Neural crest cell (in vitro differentiated cells): ENCODE measurements at places on chromosomes 7 and 10.

DNA sequence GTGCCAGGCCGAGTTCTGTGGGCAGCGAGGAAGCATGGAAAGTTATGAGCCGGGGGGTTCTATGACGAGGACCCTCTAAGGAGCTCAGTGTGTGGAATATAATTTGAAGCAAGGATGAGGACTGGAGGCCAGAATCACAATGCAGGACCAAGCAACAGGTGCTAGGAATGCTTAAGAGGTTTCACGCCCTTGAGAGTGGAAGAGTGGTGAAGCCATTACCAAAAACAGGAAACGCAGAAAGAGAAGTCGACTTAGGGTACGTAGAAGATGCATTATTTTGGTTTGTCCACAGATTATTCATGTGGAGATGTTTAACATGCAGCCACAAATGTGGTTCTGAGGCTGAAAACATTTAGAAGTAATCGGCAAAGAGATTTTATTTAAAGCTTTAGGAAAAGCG, 78.7 kb downstream of the PIP4K2A start:
- no peak for DNase-seq

DNA sequence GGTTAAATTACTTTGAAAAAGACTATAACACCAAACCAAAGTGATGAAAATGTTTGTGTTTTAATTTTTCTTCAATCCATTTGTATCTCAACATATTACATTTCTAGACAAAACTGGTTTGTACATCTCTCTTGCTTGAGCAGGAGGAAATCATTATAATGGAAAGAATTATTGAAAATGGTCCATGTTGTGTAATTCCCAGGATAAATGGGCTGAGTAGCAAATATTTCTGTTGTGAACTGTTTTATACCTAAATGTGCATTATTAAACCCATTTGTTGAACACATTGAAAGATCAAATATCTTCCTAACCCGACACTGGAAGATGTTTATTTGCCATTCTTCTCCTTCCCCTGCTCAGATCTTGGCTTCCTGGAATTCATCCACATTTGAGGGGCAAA, 14.1 kb upstream of the CDK6 start:
- no peak for DNase-seq

GRCh38 chr10:71705582-71705981, 14.0 kb downstream of the C10orf105 start:
- DNase-seq, result no peak

DNA sequence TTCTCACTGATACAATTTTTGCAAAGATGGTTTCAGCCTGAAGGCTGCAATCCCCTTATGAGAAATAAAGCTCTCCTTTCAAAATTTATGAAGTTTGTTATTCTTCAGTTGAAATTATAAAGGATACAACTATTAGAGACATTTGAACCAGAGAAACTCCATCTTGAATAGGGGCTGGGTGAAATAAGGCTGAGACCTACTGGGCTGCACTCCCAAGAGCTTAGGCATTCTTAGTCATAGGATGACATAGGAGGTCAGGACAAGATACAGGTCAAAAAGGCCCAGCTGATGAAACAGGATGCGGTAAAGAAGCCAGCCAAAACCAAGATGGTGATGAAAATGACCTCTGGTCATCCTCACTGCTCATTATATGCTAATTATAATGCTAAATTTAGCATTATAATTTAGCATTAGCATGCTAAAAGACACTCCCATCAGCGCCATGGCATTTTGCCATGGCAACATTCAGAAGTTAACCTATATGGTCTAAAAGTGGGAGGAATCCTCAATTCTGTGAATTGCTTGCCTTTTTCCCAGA, 22.4 kb upstream of the IFIT1B start:
- no peak for DNase-seq

- no peak for DNase-seq
Observed at GRCh38 chr10:122246830-122247520, 24.1 kb upstream of the BTBD16 start.

GRCh38 chr7:20778063-20778721, 8.5 kb downstream of the SP8 start:
- DNase-seq, result peak; percentile 78

DNA sequence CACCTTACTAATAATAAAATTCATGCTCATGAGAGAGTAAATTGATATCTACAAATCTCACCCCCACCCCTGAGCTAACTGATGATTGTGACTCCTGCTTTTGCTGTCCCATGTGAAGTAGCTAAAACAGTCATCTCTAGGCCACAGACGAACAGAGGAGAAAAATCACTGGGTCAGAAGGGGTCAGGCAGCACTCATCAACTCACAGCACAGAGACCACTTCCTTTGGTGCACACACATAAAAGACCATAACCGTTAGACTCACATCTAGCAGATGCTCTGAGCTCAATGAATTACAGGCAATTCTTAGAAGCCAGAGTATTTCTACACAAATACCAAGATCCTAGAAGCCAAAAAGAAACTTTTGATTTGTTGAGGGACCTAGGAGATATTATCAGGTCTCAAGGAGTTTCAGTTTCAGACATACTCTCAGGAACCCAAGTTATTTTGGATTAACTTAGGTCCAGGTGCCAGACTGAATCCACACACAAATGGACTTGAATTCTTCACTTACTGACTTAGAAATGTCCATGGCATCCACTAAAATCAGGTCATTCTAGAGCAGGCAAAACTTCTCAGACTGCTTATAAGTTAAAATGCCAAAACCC, 65.0 kb upstream of the TES start:
- no peak for DNase-seq

DNA sequence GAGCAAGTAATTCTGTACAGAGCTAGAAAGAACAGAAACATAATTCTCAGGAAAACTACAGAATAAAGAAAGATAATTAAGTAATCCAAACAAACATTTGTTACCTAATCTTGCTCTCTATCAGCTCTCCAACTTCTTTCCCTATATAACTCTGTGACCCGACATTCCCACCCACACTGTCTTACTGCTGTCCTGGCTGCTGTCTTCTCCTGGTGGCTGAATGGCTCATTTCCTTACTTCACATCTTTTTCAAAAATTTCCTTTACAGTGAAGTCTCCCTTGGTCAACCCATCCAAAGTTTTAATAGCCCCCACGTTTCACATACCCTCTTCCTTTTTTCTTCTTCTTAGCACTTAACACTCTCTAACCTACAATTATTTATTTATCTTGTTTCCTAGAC, 64.0 kb downstream of the HYCC1 start:
- DNase-seq, result no peak

DNA sequence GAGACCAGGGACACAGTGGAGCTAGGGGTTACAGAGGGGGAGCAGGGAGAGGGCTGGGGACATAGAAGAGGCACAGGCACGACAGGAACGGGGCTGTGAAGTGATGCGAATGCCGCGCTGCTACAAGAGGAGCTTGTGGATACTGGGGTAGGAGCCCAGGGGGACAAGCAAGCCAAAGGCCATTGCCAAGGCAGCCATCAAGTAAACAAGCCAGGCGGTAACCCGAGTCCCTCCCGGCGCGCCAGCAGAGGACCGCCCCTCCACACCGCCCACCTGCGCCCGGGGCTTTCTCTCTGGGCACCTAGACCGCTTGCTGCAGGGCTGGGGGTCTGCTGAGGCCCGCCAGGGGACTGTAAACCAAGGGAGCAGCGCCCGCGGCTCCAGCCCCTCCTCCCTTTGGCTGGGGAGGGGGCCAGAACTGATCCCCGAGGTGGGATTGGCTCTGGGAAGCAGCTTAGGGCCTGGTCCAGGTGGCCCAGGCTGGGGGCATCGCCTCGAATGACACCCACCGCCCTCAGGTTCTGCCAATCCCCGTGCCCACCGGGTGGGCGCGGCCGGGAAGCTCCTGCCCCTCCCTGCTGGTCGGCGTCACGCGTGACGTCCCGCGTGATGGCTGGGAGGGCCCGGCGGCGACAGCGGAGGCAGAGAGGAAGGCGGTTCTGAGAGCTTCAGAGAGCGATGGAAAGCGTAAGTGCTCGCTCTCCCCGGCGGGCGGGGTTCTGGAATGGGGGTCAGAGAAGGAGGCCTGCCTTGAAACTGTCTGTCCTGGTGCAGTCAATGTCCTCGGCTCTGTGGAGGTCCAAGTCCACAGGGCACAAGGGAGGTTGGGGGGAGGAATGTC, 982 bp downstream of the SFXN3 start:
- DNase-seq, result no peak

- DNase-seq, result no peak
Observed at GRCh38 chr7:141243368-141243767, 169.5 kb downstream of the TMEM178B start.

GRCh38 chr7:84195295-84196060, 889 bp upstream of the SEMA3A start:
- no peak for DNase-seq

- DNase-seq, result no peak
Observed at GRCh38 chr7:603152-603951, 83.7 kb upstream of the PDGFA start.

GRCh38 chr7:101884671-101885596, 67.5 kb downstream of the CUX1 start:
- DNase-seq, result no peak

GRCh38 chr7:98120559-98120958, 13.9 kb downstream of the LMTK2 start:
- no peak for DNase-seq

- no peak for DNase-seq
Observed at GRCh38 chr7:70710011-70710480, 421.9 kb upstream of the GALNT17 start.

- no peak for DNase-seq
Observed at GRCh38 chr7:1732645-1733044, 62.6 kb downstream of the ELFN1 start.

GRCh38 chr7:91089382-91089963, 174.8 kb upstream of the FZD1 start:
- DNase-seq, result peak; percentile 8

GRCh38 chr7:80661729-80662128, 23.3 kb downstream of the CD36 start:
- DNase-seq, result no peak

DNA sequence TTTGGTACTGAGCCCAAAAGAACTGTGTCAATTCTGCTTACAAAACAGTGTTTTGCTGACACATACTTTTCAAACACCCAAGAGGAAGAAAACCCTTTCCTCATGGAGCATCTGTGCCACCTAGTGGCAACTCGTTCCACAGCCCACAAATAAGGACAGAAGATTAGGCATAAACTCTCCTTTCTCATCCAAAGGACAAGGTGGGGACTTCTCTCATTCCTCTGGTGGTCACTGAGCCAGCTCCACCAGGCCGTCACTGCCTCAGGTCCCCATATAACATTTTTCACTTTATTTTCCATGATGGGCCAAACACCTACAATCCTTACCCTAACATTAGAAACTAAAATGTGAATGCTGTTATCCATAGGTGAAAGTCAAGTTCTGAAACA, 76.9 kb downstream of the RNF216 start:
- DNase-seq, result peak; percentile 70

GRCh38 chr10:48934672-48935501, 4.8 kb downstream of the LRRC18 start:
- DNase-seq, result no peak

- DNase-seq, result no peak
Observed at GRCh38 chr10:13527864-13528122, 1.0 kb downstream of the BEND7 start.

DNA sequence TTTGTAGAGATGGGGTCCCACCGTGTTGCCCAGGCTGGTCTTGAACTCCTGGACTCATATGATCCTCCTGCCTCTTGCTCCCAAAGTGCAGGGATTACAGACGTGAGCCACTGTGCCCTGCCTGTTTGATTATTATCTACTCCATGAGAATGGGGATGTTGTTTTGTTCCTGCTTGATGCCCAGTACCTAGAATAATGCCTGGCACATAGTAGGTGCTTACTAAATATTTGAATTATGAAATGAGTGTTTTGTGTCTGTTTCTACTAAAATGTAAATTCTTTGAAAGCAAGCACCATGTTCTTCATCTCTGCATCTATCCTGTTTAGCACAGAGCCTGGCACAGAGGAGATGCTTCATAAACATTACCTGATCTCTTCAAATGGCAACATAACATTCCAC, 40.9 kb downstream of the ZNF783 start:
- DNase-seq, result no peak

DNA sequence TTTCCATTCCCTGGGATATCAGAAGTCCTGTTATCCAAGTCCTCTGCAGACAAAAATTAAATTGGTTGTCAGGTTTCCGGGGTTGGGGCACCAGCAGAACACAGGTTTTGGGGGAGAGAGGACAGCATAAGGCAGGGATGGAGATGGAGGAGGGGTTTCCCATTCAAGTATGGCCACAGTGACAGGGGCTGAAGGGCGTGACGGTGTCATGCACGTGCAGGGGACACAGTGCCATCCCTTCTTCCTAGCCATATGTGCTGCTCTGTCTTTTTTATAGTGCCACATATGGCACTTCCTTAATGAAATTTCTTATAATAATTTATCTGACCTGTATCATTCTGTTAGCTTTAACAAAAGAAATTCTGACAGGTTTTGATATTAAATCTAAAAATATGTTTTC, 259.2 kb downstream of the PTEN start:
- no peak for DNase-seq

- DNase-seq, result no peak
Observed at GRCh38 chr10:110569736-110570135, 2.2 kb downstream of the SMC3 start.

DNA sequence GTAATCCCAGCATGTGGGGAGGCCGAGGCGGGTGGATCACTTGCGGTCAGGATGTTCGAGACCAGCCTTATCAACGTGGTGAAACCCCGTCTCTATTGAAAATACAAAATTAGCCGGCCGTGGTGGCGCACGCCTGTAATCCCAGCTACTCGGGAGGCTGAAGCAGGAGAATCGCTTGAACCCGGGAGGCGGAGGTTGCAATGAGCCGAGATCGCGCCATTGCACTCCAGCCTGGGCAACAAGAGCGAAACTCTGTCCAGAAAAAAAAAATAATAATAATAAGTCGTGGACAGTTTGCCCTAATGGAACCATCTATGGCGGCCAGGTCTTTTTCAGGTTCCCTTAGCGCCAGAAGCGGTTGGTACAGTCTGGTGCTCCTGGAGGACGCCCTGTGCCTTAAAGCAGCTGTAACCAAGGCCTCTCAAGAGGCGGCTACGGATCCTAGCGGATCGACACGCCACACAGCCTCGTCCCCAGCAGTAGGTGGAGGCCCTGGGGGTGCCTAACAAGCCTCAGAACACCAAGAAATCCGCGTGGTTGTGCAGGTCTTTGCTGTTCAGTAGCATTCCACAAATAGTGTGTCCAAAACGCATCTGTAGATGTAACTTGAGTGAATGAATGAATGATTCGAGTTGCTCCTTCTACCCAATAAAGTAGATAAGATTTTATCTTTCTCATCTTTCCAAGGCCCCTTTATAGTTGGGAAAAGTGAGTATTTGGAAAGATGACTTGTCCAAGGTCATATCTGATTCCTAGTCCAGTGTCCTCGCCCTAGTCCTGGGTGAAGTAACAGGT, 982 bp downstream of the PGAM1 start:
- no peak for DNase-seq

GRCh38 chr7:151764056-151764920, 112.6 kb downstream of the PRKAG2 start:
- no peak for DNase-seq

- no peak for DNase-seq
Observed at GRCh38 chr10:586151-586550, 103.3 kb downstream of the DIP2C start.

DNA sequence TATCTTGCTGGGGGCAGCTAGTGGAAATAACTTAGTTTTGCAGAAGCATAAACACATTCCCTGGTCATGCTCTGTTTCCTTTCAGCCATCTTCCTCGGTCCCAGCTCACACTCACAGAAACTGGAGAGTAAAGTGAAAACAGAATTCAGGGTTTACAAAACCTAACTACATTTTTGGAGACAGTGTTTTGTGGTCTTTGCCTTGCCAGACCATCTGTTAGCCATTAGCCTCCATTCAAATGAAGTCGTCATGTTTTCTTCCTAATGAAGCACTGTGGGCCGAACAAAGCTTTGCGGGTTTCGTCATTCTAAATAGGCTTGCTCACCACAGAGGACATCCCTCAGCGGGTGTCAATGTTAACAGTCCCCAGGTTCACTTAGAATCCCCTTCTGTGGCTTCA, 214.6 kb upstream of the TMEM72 start:
- DNase-seq, result no peak
